ENCODE measurements at places on chromosomes 3 and 15.

- DNase-seq = no peak
Measured at GRCh38 chr15:73560501-73561117, 72.6 kb downstream of the NPTN start.

GRCh38 chr15:92014281-92015030, 160.9 kb downstream of the SLCO3A1 start:
- no peak for DNase-seq

GRCh38 chr3:66256806-66257205, 36.0 kb downstream of the SLC25A26 start:
- DNase-seq = no peak

DNA sequence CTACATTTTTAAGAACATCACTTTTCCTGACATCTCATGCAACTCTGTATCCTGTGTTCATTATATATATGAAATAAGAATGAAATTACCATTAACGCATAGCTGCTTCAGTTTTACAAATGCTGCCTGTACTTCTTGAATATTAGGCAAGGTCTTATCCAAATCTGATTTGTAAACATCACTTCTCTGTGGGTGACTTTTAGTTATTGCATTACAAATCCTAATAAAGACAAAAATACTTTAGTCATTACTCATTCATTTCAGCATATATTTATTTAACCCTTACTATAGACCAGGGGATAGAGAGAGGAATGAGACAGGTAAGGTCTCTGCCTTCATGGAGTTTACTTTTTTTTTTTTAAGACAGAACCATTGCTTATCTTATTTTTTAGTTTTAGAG, 36.8 kb downstream of the MTMR10 start:
- DNase-seq = no peak

- DNase-seq = no peak
Measured at GRCh38 chr15:49492151-49492550, 69.1 kb downstream of the FGF7 start.

GRCh38 chr3:159856590-159857104, 132.0 kb upstream of the IL12A start:
- no peak for DNase-seq

GRCh38 chr3:104367000-104367399, 999.7 kb upstream of the ALCAM start:
- DNase-seq = no peak

DNA sequence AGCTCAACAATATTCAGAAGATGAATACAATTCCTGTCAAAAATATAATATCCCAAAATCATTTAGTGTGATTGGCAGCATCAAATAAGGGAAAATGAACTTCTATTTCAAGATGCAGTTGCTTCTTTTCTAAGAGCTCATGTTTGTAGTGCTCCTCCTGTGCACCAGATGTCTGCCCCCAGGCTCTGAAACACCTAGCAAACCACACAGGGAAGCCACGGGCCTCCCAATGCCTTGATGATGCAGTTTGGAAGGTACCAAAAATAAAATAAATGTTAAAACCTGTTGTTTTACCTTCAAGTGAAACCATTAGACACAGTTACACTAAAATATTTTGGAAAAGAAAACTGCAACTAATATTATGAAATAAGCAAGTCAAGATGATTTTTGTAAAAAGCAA, 22.2 kb downstream of the CFAP20DC start:
- no peak for DNase-seq

- DNase-seq = no peak
Measured at GRCh38 chr3:139291276-139292051, 52.4 kb upstream of the MRPS22 start.

GRCh38 chr3:139358841-139359562, 15.2 kb downstream of the MRPS22 start:
- DNase-seq = no peak

- peak; percentile 91 for DNase-seq
Measured at GRCh38 chr15:64093627-64094417, at the start of gene CIAO2A. Gene CIAO2A, minus strand, starts transcription at chr15:64093838. Its CDS starts 70 bp downstream, at chr15:64093768.

DNA sequence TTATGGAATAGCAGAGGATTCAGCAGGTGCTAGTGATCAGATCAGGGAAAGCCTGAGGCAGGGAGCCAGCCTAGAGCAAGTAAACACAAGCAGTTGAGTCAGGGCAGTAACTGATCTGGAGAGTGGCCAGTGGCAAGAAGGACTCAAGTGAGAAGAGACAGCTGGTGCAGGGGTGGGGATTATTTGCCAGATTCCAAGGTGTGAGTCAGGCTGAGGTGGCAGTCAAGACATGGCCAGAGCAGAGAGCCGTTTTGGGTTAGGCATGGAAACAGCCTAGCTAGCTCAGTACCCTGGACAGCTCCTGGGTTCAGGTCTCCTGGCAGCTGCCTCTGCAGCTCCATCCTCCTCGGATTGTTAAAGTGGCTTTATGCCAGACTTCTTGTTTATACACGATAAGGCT, 281.9 kb upstream of the ONECUT1 start:
- DNase-seq = peak; percentile 21

DNA sequence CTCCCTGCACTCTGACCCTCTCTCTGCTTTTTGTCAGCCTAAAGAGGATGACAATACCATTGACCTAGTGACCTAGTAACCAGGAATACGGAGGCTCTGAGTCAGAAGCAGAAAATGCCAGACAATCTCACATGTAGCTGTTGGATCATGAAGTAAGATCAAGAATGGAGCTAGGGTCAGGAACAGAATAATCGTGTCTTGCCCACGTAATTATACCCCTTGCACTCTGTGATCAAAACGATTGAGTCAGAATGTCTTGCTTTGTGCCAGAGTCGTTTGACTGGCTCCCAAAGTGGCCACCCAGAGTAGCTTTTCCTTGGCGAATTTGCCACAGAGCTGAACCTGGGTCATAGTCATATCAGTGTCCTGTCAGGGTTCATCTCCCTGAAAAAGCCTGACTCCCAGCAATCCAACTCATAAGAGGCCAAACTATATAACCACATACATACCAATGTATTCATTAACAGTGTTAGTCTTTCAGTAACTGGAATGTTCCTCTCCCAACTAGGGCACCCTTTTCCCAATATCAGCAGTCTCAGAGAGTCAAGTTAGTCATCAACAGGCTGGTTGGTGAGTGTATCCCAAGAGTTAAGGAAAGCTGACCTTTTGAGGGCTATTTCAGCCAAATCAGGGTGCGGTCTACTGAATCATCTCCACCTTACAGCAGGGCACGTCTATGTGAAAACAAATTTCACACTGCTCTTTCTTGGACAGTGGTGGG, 5.0 kb upstream of the CDV3 start:
- DNase-seq = no peak

- no peak for DNase-seq
Measured at GRCh38 chr15:94968133-94968532, 736.8 kb downstream of the MCTP2 start.

GRCh38 chr15:88323468-88323867, 66.9 kb upstream of the NTRK3 start:
- no peak for DNase-seq

DNA sequence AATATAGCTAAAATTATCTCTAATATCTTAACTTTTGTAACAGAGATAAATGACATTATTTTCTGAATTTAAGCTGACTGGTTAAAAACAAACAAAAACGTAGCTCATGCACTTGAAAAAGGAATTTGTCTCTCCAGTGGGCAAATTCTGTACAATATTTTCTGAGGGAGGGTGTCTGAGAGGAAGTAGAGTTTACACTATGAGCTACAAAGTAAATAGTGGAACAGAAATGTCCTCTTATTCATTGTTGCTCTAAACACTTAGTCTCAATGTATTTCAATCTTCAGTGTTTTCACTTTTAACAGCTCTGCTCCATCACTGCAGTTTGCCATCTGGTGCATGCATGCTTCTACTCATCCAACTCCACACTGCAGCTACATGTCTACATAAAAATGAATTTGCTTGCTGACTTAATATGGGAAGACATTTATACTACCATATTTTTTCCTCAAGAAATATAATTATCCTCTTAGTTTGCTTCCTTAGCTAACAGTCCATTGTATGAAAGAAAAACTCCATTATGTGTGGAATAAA, 817.4 kb upstream of the LMCD1 start:
- no peak for DNase-seq

- no peak for DNase-seq
Measured at GRCh38 chr3:70742081-70742480, 429.6 kb upstream of the MDFIC2 start.

- no peak for DNase-seq
Measured at GRCh38 chr3:18436213-18436612, 11.1 kb upstream of the SATB1 start.

- no peak for DNase-seq
Measured at GRCh38 chr3:61875046-61875844, 313.9 kb downstream of the PTPRG start.

DNA sequence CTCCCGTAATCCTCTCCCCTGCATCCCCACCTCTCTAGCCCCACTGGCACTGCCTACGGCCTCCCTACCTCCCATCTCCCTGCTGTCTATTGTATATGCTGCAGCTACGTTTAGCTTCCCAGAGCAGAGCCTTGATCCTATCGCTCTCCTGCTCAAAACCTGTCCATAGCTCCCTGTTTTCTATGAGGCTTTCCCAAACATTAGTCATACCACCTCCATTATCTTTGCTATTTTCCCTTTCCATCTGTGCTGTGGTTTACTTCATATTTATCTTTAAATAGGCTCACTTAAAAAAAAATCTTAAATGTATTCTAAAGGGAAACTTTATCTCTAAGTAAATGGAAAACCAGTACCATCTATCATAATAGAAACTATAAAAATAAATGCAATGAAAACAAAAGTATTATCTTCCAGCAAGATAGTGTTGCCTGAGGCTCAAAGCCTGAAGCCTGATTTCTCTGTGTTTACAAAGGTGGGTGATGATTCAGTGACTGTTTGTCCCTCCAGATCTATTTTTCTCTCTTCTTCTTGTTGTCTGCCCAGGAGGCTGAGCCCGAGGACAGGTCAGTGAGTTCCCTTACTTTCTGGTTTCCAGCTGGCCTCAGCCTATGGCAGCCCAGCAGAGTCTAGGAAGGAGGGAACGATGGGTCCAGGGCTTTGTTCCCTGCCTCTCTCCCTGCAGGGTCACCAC, 397.1 kb upstream of the CFAP20DC start:
- DNase-seq = no peak

- no peak for DNase-seq
Measured at GRCh38 chr15:50059883-50060282, 59.1 kb downstream of the ATP8B4 start.

DNA sequence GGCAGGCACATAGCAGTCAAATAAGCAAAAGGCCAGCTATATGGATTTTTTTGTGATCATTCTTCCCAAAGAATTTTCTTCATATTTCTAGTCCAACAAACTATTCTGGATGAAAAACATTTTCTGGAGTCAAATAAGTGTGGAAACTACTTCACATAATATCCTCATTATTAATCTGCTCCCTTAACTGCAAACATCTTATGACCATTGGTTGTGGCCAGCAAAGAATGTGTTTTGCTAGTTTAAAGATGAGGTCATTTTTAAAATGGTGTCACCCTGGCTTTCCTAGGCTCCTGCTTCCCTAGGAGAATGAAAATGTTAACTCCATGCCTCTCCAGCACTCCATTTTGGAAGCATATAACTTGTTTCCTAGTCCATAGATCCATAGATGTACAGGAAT, 118.8 kb downstream of the SST start:
- no peak for DNase-seq

- DNase-seq = no peak
Measured at GRCh38 chr3:14166877-14167603, 11.4 kb downstream of the XPC start.

GRCh38 chr3:190070622-190071347, 49.9 kb downstream of the P3H2 start:
- DNase-seq = no peak

GRCh38 chr3:43468133-43468532, 153.7 kb downstream of the ANO10 start:
- DNase-seq = no peak

DNA sequence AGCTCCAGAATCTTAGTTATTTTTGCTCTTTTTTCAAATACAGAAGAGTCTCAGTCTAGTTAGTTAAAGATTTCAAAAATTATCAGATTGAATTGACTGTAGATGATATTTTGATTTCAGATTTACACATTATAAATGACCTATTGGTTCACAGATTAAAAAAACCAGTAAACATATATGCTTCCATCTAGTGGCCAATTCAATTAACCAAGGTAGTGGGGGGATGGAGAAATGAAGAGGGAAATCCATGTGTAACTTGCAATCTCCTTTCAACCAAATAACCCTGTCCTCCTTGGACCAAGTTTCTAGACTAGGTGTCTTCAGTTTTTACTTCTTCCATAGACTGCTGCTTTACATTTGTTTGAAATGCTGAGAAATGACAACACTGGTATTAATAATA, 789.8 kb downstream of the ROBO1 start:
- DNase-seq = no peak

DNA sequence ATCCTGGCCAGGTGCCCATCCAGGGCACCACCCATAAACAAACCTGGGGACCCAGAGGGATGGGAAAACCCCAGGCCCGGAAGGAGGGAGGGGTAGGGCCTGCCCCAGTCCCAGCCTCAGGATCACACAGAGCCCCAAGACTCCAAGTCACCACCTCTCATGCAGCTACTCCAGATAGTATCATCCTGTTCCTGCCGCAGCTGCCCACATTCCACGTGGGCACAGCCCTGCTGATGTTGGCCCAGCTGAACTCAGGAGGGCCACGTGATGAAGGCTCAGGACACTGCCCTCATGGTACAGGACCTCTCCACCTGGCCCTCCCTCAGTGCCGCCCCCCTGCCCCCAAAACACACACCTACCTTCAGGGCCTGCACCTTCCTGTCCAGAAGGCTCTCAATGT, 69.5 kb downstream of the CACNA2D2 start:
- DNase-seq = no peak

- peak; percentile 49 for DNase-seq
Measured at GRCh38 chr3:101643861-101644613, 32.9 kb downstream of the ZBTB11 start.

DNA sequence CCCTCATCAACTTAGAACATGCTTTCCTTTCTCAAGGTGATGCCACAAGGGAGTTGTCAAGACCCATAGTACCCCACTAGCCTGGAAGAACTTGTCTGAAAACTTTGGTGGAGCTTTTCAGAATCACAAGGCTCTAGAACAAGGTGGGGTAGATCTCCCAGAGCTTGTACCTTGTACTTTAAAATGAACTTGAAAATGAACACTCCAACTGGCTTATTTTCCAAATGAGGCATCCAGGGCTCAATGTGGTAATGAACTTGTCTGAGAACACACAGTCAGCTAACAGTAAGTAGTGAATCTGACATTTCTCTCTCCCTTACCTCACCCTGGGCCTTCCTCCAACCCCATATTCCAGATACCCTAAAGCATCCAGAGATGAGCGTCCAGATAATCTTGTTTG, 81.8 kb upstream of the THBS1 start:
- DNase-seq = no peak

- DNase-seq = no peak
Measured at GRCh38 chr15:85325834-85326233, 54.6 kb upstream of the AKAP13 start.

DNA sequence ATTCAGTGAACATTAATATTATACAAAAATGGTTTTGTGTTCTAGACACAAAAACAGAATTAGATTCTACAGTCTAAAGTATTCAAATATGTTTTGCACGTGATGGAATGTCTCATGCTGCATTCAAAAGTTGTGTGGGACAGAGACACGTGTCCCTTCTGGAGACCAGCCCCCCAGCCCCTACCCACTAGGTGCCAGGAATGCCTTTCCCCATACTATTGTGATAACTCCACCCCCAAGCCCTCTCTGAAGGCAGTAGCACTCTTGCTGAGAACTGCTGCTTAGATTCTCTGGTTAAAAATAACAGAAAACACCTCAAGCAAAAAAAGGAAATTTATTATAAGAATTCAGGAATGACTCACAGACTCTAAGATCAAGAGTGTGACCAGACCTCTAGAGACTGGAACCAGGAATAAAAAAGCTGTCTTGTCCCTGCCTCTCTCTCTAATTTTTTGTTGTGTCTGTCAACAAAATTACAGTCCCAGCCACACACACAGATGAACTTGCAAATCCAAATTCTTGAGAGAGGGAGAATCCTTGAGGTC, 57.7 kb downstream of the PXYLP1 start:
- DNase-seq = no peak
